Myometrial cell (primary cell): ENCODE measurements at places on chromosomes 5 and 9. TPM values are rescaled to one million over a fixed set of nuclear protein-coding genes. Genes with fewer than 3 reads are reported as not detected.

Gene ABLIM3
- 42.9 and 47.0 TPM in 2 replicates for total RNA-seq

Gene LIFR
- 20.5 and 22.3 TPM in 2 replicates for total RNA-seq

Gene OLFML2A
- total RNA-seq: 14.1 and 33.0 TPM in 2 replicates

Gene BTNL3
- total RNA-seq: not detected in 2 replicates

Gene CDKN2B-AS1
- 0.53 and 2.0 TPM in 2 replicates for total RNA-seq

Gene F2RL2
- 0.58 and 1.8 TPM in 2 replicates for total RNA-seq

Gene SLC25A2
- under 0.01 TPM in 1 of 2 replicates, not detected in the other for total RNA-seq

Gene POU5F2
- under 0.01 TPM in 1 of 2 replicates, not detected in the other for total RNA-seq

Gene F12
- total RNA-seq: 2.8 TPM in 1 of 2 replicates, not detected in the other

Gene SLC34A1
- total RNA-seq: not detected in 2 replicates

Gene SOX30
- 0.71 TPM in 1 of 2 replicates, not detected in the other for total RNA-seq

Gene CCIN
- 0.71 and 1.2 TPM in 2 replicates for total RNA-seq

Gene FBP2
- 0.29 TPM in 1 of 2 replicates, not detected in the other for total RNA-seq

Gene GRXCR2
- not detected in 2 replicates for total RNA-seq

Gene SLC36A2
- not detected in 2 replicates for total RNA-seq

Gene SLCO6A1
- not detected in 2 replicates for total RNA-seq

Gene CTXN3
- total RNA-seq: not detected in 2 replicates

Gene TNPO1
- total RNA-seq: 267 and 314 TPM in 2 replicates

Gene MOB3B
- 0.86 and 1.1 TPM in 2 replicates for total RNA-seq

Gene PDE6A
- total RNA-seq: not detected in 2 replicates

Gene NIM1K
- total RNA-seq: under 0.01 and 1.2 TPM in 2 replicates

Gene RNF145
- total RNA-seq: 34.6 and 41.8 TPM in 2 replicates

Gene NME5
- 0.86 and 2.5 TPM in 2 replicates for total RNA-seq

Gene DOCK2
- total RNA-seq: 5.7 and 15.6 TPM in 2 replicates

Gene PLAC8L1
- total RNA-seq: not detected in 2 replicates

Gene PDCD1LG2
- total RNA-seq: 9.6 and 11.0 TPM in 2 replicates

Gene PCDHGA11
- total RNA-seq: 5.3 and 8.4 TPM in 2 replicates

Gene FOXD4L5
- not detected in 2 replicates for total RNA-seq

Gene PTPA
- total RNA-seq: 225 and 240 TPM in 2 replicates

Gene GLDC
- 1.8 and 4.0 TPM in 2 replicates for total RNA-seq

Gene INSYN2B
- 7.6 and 12.1 TPM in 2 replicates for total RNA-seq

Gene PCDHA2
- not detected in 2 replicates for total RNA-seq

Gene SIT1
- not detected in 2 replicates for total RNA-seq

Gene IARS1
- 234 and 261 TPM in 2 replicates for total RNA-seq

Gene PCDHB4
- not detected in 2 replicates for total RNA-seq

Gene ARID3C
- under 0.01 and 0.58 TPM in 2 replicates for total RNA-seq

Gene PFDN1
- total RNA-seq: 144 and 154 TPM in 2 replicates

Gene DDX46
- total RNA-seq: 14.1 and 20.0 TPM in 2 replicates

Gene KIF4B
- total RNA-seq: under 0.01 TPM in 1 of 2 replicates, not detected in the other

Gene PCDHB11
- not detected in 2 replicates for total RNA-seq
